Brain pericyte (primary cell): ENCODE measurements at places on chromosomes 1 and 21.
A peak's percentile ranks its signal among the peaks of the same experiment; 100 is the strongest.

- DNase-seq: no peak
Measured at GRCh38 chr1:228998179-228998578, 262.9 kb downstream of the RHOU start.

GRCh38 chr1:229478852-229479251 is 29.3 kb downstream of the NUP133 start:
- no peak for DNase-seq

DNA sequence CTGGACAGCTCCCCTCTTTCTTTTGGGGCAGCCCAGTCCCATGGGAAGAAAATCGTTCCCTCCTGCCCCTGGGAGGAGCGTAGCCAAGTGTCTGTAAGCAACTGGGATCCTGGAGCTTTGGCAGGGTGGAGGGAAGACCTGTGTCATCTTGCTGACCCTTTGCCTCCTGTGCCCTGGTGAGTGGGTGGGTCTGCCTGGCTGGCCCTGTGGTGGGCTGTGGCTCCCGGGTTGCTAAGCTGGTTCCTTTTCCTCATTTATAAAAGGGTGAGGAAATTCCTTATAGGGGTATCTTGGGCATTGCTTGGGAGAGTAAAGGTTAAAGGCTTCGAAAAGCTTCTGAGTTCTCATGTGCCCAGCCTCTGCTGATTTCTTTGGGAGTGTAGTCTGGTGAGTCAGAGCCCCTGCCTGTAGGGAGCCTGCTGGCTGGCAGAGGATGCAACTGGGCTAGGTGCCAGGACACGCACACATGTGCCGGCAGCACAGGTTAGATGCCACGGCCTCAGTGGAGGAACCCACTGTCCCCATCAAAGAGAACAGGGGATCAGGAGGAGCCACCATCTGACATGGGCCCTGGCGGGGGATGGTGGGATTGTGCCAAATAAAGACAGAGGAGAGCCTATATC is 85.2 kb downstream of the ARHGEF10L start:
- peak; percentile 50 for DNase-seq

- no peak for DNase-seq
Measured at GRCh38 chr1:233367057-233367803, 39.7 kb downstream of the MAP3K21 start.

- no peak for DNase-seq
Measured at GRCh38 chr1:41230656-41231055, 11.4 kb downstream of the SCMH1 start.
